ENCODE measurements at places on chromosomes 3 and 15.

DNA sequence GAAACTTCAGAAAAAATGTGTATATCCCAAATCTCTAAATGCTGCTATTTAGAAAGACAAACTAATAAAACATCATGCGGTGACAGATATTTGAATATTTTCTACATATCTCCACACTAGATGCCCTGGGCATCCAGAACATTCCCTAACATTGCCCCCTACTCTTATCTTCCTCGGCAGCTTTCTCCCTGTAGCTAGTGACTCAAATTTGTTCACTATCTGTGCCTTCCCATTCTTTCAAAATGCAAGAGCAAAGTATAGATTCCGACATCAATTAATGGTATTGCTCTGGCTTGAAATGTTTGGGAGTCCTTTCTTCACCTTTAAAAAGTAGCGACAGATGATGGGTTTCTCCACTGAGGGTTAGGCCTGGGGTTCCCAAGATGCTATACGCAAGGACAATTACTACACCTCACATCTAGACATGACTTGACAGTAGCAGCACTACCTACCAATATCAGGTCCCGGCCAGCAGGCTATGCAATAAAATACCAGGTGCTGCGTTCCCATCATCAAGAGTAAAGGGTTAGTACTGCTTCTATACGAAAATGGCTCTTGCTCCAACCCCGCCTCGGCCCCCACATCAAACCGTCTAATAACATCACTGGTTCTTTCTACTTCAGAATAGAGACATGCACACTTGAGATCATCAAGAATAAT is 631 bp downstream of the UBR1 start:
- DNase-seq, result no peak

GRCh38 chr15:37050345-37050744 is 50.0 kb downstream of the MEIS2 start:
- no peak for DNase-seq

DNA sequence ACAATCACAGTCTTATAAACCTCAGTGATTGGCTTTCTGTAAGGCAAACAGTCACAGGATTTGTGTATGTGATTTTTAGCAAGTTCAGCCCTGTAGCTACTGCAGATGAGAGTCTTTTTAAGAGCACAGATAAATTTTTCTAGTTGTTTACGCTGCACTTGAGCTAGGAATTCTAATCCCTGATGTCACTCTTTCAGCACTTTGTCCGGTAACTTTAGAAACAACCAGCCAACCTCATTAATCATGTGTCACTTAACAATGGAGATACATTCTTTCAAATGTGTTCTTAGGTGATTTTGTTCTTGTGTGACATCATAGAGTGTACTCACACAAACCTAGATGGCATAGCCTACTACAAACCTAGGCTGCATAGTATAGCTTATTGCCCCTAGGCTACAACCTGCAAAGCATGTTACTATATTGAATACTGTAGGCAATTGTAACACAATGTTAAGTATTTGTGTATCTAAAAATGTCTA is 36.8 kb upstream of the GOLGA6L2 start:
- no peak for DNase-seq

GRCh38 chr15:78768096-78768495 is 43.2 kb downstream of the ADAMTS7 start:
- no peak for DNase-seq

DNA sequence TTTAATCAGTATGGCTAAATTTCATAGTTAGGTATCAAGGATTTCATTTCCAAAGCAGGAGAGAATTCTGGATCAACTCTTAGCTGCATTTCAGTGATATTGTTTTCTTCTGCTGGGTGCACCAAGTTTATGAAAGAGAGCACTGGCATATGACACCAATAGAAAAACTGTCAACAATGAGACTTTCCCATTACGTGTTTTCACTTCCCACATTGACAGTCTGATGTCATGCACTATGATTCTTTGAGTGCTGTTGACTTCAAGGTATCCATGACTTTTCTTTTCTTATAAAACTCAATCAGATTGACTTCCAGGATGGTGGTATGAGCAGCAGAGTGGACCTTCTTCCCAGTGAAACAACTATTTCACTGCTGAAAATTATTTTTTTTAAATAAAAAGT is 476.1 kb downstream of the EDEM1 start:
- no peak for DNase-seq

- DNase-seq, result no peak
Observed at GRCh38 chr3:156371701-156372100, 183.2 kb downstream of the SSR3 start.

DNA sequence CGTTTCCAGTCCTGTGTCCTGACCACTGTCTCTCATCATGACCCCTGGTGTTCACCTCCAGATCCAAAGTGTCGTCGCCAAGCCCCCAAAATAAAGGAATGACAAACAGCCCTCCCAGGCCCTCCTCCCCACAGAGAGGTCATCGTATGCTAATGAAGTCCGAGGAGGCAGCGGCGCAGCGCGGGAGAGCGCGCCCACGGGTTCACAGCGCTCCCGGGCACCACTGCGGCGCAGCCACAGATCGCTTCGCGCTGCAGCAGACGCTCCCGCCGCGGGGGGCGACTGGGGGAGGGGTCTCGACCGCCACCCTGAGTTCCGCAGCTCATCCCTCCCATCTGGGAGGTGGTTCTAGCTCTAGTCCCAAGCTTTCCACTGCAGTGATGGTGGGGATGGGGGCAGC is 1.3 kb downstream of the DGKG start:
- DNase-seq, result no peak

- no peak for DNase-seq
Observed at GRCh38 chr3:30488070-30488756, 118.2 kb upstream of the TGFBR2 start.

DNA sequence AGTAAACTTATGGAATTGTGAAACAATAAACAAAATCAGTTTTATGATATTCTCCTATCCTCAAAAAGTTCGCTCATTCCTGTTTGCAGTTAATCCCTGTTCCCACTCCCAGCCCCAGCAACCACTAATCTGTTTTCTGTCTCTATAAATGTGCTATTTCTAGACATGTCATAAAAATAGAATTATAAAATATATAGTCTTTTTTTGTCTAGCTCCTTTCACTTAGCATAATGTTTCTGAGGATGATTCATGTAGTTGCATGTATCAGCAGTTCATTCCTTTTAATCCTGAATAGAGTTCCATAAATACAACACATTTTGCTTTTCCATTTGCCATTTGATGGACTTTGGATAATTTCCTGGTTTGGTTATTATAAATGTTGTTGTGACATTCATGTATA is 140.0 kb downstream of the KCNAB1 start:
- DNase-seq, result no peak

- peak; percentile 61 for DNase-seq
Observed at GRCh38 chr3:105868431-105868741, 426 bp downstream of the CBLB start.

- no peak for DNase-seq
Observed at GRCh38 chr3:47890828-47891612, 88.1 kb downstream of the DHX30 start.

- DNase-seq, result no peak
Observed at GRCh38 chr3:42192334-42193200, 73.4 kb downstream of the CCK start.

DNA sequence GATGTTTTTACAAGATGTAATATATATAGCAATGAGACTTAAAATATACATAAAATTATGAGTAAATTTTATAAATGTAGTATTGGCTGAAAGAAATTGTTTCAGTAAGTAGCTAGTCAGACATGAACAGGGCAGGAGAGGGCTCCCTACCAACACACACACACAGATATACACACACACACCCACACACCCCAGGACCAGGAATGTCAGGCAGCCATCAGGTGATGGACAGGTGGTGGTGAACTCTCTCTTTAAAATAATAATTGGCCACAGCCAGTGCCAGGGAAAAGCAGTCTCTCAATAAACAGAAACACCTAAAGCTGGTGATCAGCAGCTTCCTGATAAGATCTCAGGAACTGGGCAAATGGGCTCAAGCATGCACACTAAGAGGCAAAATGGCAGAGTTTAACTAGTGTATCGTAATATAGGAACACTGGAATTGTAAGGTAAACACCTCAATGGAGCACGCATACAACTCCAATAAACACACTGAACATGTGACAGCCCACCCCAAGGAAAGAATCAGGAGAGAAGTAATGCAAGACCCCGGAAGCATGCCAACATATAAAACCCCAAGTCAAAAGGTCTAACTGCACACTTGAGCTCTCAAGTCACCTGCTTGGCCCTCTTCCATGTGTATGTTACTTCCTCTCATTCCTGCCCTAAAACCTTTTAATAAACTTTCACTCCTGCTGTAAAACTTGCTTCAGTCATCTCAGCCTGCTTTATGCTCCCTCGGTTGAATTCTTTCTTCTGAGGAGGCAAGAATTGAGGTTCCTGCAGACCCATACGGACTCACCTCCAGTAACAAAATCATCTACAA is 1034.1 kb upstream of the SEMA6D start:
- no peak for DNase-seq

DNA sequence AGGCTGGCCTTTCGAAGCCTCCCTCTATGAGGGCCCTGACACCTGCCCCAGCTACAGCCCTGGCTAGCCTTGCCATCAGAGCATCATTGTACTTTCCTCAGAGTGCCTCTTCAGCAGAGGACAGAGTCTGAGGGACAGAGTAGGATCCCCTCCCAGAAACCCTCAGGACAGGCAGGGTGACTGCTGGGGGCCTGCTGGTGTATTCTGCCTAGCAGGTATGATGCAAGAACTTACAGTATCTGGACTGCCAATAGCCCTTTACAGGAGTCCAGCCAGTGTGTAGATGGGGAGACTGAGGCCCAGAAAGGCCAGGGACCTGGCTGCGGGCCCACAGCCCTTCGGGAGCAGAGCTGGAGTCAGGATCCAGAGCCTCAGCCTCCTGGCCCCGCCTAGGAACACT is 19.1 kb downstream of the DUSP7 start:
- DNase-seq, result no peak

DNA sequence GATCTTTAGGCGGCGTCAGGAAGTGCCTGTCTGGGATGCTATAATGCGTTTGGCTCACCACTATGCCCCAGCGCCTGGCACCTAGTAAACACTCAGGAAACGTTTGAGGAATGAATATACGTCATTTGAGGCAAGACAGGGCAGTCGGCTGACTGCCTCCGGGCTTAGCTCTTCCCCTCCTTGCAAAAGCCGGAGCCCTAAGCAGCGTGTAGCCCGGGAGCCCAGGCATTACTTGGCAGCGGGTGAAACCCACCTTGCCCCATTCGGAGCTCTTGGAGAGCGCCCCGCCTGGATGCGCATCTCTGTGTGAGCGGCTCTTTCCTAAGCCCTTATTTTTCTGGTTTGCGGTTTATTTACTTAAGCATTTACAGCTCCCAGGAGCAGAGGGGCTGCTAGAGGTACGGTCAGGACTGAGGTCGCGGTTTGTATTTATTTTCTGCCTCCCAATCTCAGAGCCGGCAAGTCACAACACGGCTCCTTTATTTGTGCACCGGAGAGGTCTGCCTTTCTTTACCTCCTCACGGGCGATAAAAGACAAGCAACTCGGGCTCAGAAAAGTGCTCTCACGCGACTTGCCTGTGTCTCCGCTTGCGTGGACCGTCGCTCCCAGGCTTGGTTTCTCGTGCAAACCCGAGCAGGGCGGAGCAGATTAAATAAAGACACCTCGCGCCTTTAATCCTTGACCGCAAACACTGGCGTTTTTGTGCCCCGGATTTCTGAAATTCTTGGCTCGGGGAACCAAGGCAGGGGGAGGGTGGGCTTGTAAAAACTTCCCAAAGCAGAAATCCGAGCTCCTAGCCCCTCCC is 737 bp upstream of the ITPR1 start:
- DNase-seq, result peak; percentile 63

DNA sequence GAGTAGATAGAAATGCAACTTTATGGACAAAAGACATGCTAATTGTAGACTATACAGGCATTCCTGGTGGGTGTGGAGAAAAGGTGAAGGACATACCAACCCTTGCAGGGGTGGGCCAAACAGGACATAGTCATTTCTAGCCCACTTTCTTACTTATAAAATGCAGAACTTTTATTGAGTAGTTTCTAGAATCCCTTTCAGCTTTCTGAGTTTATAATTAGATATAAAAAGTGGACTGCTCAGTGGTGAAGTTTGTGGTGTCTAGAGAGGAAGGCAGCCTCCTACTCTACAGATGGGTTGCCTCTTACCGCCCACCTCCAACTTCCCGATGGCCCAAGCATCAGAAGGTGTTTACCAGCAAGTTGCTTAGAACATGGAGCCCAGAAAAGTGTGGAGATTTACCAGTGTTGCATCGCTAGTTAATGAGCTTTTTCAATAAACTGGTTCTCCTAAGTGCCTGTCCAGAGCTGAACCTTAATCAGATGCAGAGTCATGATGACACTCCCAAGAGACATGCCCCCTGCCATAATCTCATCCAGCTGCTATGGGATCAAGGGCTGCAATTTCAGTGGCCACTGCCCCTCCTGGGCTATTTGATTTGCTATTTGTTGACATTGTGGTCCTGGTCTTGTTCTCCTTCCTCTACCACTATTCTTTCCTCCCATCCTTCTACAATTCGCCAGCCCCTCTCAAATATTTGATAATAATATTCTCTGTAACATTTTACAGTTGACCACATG is 77.5 kb upstream of the STRIT1 start:
- DNase-seq, result no peak

- no peak for DNase-seq
Observed at GRCh38 chr3:105523501-105523900, 156.8 kb downstream of the ALCAM start.

DNA sequence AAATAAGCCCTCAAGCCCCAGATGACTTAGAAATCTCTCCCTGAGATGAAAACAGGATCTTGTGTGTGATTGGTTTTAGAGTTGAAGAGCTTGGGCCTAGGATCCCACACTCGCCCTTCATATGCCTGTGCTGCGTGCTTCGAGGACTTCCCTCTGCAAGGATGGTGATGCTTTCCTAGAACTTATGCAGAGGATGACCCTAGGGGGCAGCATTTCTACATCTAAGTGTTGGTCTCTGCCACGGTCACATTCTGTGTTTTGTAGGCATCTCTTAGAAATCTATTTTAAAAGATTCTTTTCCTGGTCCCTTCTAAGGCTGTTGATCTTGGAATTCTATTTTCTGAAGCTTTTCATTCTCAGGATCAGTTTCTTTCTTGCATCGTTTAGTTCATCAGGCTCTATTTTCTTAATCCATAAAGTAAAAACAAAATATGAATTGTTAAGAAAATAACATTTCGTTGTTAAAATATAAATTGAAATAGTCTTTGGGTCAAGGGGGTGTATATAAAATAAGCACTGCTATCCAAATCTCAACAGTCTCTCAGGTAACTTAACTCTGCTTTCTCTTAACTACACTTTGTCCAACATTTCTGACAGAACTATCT is 45.7 kb downstream of the WDR76 start:
- DNase-seq, result no peak

DNA sequence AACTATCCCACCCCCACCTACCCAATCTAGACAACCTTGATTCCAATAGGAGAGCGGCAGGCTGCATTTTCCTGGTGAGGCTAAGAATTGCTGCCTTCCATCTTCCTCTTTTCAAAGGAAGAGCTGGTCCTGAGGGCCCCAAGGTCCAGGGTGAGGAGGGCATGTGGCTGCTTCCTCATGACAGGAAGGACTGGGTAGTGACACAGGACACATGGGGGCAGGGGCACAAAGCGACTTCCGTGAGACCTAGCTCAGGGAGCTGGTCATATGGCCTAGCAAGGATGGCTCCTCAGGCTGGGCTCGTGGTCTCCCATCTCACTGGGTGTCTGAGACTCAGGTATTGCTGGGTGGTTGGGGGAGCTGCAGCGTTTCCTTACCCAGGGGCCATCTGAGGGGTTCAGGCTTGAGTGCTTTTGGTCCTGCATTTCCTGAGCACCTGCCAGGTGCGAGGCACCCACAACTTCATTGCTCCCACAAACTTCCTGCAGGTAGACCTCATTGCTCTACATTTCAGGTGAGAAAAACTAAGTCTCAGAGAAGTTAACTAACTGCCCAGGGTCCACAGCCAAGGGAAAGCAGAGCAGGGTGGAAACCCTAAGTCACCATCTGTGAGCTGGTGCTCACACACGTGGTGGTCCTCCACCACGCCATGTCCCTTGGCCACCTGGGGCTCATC is 160.0 kb upstream of the TLE3 start:
- DNase-seq, result no peak
